Cardiac muscle cell (in vitro differentiated cells and primary cell): ENCODE measurements at places on chromosomes 7 and 10. TPM values are rescaled to one million over a fixed set of nuclear protein-coding genes. Genes with fewer than 3 reads are reported as not detected.

DNA sequence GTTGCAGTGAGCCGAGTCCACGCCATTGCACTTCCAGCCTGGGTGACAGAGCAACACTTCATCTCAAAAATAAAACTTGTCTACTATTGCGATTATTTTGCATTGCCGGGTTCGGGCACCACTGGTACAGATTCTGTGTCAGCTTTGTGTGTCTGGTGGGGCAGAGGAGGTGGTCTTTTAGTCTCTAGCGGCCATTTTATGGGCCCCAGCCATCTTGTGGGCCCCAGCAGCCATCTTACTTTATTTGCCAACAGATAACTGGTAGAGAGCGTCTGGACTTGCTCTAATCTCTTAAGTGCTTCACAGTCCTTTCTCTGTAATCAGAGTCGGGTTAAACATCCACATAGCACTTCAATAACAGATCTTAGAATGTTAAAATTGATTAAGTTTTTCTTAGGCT, 4.9 kb downstream of the BUD23 start:
- no peak for DNase-seq

DNA sequence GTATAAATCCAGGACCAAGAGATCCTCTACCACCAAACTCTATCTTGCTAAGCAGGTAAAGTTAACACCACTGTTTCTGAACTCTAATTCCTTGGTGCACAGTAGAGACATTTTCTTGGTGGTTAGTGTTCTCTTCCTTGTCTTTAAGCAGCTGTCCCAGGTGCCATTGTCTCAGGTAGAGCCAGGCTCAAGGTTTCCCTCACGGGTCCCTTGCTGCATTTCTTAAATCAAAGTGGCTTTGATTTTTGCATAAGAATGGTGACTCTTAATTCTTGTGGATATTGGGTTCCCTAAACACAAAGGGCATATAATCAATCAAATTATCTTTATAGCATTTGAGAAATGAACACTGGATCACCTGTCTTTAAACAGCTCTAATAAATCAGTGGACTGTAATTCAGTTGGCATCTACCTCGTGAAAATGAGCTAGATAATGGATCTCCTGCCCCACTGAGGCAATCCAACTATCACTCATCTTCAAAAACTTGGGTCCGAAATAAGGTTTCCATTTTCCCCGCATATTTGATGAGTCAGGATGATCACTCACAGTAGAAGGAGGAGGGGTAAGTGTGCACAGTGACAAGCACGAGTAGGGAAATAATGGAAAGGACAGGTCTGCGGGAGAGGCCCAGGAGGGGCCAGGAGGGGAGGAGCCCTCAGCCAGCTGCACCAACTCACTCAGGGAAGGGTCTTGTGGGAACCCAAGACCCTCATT, 2.4 kb downstream of the ABCC2 start:
- no peak for DNase-seq

DNA sequence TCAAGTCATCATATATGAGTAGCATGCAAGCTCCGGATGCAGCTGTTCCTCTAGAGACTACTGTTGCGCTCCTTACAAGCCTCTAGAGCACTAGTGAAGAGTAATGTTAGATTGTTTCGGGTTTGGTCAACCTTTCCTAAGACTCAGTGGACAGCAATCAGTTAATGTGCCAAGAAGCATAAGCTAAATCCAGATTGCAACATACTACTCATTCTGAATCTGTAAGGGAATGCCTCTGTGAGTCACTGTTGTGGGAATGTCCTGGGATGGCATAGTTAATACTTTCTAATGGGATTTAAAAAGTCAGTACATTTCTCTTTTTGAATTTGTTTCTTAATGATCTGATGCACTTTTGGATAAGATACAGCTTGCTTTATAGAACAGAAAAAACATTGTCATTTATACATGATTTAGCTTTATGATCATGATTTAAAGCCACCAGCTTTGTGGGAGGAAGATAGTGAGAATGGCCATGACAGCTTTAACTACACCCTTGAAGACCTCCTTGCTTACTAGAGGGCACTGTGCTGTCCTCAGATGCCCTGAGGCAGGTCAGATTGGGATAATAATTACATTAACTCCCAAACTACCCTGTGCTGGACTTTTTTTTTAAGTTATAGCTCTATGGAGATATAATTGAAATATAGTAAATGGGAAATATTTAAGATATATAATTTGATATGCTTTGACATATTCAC, 138.4 kb downstream of the SDK1 start:
- DNase-seq = no peak

GRCh38 chr10:43120929-43121314, 17.3 kb upstream of the CSGALNACT2 start:
- no peak for DNase-seq

DNA sequence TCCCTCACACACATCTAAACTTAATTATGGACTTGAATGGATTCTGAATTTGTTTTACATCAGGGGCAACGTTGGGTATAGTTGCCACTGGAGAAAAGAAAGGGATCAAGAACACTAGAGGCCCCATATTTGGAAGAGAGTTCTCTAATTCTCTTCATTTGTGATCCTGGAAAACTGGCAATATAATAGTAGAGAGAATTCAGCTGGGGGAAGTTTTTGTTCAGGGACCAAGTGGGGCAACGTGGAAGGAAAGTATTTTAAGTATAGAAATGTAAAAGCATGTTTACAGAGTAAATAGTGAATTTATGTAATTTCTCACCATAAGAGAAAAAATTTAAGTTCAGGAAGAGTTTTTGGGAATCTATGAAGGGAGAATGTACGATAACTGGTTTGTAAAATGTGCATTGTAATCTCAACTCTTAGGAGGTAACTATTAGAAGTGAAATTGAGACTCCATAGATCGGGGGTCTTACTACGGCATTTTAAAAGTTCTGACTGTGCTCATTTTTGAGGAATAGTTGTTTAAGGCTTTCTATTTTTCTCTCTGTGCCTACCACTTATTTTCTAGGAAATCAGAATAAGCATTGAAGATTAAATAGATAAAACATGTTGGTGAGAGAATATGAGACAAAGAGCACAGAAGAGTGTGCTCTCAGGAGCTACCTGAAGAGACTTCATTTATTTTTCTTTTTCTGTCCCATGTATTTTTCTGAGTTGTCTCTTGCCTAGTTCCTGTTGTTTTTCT, 3.4 kb downstream of the SDHAF3 start:
- no peak for DNase-seq

- peak; percentile 90 for DNase-seq
Observed at GRCh38 chr10:33460505-33461294, 126.2 kb upstream of the NRP1 start.

DNA sequence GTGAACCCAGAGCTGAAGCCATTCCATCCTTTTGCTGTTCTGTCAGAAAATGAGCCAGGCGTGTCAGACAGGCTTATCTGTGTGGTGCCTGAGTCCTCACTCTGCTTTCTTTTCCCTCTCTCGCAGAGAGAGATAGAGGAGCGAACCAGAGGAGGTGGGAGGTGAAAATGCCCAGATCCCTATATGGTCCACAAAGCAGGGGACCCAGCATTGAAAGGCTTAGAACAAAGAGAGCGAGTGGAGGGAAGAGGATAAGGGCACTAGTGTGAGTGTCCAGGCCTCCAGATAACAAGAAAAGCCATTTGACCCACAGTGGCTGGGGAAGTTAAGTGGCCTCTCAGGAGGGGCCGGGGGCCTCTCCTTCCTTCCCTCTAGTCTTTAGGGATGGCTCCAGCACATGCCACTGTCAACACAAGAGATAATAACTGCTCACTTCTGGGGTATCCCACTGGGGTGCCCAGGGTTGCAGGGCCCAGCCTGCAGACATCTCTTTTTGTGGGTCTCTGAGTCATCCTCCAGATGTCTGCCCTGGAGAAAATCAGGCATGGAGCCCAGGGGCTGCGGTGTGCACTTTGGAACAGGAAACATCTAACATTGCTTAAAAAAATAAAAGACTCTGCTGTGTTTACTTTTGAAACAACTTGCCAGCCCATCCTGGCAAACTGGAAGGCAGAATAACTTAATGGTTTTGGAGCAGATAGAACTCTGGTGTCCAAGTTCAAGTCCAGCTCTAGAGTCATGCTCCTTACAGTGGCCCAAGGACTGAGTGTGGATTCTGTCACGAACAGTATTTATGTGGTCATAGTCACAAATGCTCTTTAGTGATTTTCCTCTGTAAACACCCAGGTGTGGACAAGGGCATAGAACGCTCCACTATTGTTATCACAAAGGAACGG, 189.5 kb downstream of the CXCL12 start:
- peak; percentile 96 for DNase-seq

GRCh38 chr10:124287791-124288190, 130.9 kb downstream of the OAT start:
- DNase-seq = no peak

DNA sequence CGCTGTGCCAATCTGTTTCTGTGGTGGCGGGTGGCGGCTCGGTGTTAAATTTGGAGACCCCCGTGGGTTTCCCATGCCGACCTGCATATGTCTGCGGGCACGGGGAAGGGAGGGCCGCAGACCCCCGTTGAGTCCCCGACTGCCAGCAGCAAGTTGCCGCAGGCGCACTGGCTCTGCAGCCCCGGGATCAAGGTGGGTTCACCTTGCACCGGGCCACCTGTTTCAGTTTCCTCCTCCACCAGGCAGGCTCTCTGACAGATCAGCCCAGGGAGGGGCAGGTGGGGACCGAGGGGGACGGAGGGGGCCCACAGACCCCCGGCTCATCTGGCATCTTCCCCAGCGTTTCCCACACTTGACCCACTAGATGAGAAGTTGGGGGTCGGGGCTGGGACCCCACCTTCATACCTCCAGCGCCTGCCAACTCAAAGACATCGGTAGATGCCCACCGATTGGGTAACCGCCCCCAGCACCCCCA, 95.9 kb downstream of the CUX1 start:
- no peak for DNase-seq

GRCh38 chr7:112272921-112273561, 66.5 kb downstream of the ZNF277 start:
- peak; percentile 18 for DNase-seq

DNA sequence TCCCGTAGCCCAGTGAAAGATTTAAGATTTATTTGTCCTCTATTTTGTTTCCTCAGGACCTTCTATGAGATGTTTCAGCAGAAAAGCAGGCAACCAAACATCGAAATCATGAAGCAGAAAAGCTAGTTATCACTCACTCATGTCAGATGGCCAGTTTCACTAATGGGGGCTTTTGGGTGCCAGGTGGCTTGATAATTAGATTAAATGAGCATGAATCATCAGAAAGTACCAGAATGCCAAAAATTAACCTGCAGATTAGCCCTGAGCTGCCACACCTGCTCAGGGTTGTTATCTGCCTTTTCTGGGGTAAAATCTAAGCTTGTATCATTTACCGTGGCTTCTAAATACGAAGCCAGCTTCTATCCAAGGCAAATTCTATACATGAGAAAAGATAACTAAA, 1017.5 kb downstream of the XPNPEP1 start:
- DNase-seq = no peak

GRCh38 chr10:76133597-76134255, 702.3 kb downstream of the LRMDA start:
- DNase-seq = no peak

- DNase-seq = no peak
Observed at GRCh38 chr7:158112571-158113320, 474.9 kb downstream of the PTPRN2 start.

- DNase-seq = no peak
Observed at GRCh38 chr7:104779888-104780287, 234.1 kb upstream of the KMT2E start.

- DNase-seq = peak; percentile 77
Observed at GRCh38 chr7:139909379-139910050, 80.5 kb downstream of the TBXAS1 start.

DNA sequence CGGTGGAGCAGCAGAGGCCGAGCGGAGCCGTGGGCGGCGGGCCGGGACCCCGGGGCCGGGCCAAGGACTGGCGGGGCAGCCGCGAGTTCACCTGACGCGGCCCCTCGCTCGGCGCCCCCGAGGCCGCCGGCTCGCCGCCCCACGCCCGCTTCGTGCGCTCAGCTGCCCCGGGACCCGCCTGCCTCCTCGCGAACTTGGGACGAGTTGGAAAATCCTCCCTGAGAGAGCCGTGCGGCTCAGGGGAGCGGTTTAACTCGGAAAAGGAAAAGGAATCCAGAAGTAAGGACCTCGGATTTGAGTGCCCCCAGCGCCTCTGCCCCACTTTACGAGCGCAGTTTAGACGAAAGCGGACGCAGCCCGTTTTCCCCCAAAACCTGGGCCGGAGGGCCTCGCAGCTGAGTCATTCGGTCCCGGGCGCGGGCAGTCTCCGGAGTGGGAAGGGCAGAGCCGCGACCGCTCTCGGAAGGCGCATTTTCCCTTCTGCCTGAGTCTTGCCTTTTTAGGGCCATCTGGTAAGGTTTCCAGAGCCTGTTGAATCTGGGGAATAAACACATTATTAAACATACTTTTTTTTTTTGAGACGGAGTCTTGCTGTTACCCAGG, 744 bp downstream of the CREM start:
- DNase-seq = peak; percentile 24

GRCh38 chr10:67926951-67927350, 42.5 kb downstream of the SIRT1 start:
- no peak for DNase-seq

DNA sequence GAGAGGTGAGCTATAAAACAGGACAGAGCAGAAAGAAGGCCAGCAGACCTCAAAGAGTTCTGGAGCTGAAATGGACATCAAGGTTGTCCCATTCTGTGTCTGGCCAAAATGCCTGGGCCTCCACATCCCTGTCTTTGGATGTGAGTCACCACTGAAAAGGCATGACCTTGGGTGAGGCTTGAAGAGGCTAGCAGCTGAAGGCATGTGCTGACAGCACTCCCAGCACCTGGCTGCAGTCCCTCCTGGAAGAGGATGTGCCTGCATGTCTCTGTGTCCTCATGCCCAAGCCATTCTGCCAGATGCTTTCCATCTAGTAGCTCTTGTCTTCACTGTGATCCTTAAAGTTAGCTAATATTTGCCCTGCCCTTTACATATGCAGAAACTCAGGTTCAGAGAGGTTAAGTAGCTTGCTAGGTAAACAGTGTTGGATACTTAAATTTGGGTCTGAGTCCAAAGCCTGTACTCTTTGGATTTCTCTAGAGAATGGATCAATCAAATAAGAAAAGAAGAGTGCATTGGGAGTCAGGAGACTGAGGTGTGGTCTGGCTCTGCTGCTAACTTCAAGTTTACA, 35.8 kb downstream of the HECW1 start:
- no peak for DNase-seq

DNA sequence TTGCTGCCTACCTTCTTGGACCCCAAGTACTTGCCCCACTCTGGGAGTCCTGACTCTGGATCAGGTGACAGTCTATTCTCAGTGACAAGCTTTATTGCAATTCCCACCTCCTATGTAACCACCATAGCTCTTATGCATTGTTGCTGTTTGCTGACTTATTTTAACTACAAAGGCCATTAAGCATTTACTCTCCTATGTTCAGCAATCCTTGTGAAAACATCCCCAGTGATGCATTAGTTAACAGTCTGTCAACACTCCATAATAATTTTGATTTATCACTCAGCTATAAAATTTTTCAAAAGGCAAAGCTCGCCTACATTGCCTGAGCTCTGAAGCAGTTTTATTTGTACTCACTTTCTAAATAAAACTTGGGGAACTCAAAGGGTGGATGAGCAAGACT, 871.8 kb upstream of the SORCS1 start:
- DNase-seq = no peak

The LDB3 gene
- polyA plus RNA-seq = 266 and 317 TPM in 2 replicates

The DENND2A gene
- polyA plus RNA-seq = 14.0 and 18.2 TPM in 2 replicates

The PRF1 gene
- 0.84 TPM in 1 of 2 replicates, not detected in the other for polyA plus RNA-seq

The TMEM213 gene
- polyA plus RNA-seq = not detected in 2 replicates

The FAM24B gene
- polyA plus RNA-seq = 0.94 TPM in 1 of 2 replicates, not detected in the other

The COL28A1 gene
- 0.65 and 0.70 TPM in 2 replicates for polyA plus RNA-seq

The IL6 gene
- polyA plus RNA-seq = not detected in 2 replicates

The ASB15 gene
- polyA plus RNA-seq = not detected in 2 replicates

The PALD1 gene
- 5.7 and 14.3 TPM in 2 replicates for polyA plus RNA-seq
